Cardiac septum (tissue), 1 donor: ENCODE measurements at places on chromosomes 2 and 18.
A peak's percentile ranks its signal among the peaks of the same experiment; 100 is the strongest.

GRCh38 chr2:178271629-178272333 lies 77.5 kb downstream of the OSBPL6 start:
- DNase-seq: peak; percentile 83

- DNase-seq: no peak
These were observed 46.6 kb upstream of the CTLA4 start for GRCh38 chr2:203820969-203821368.

- DNase-seq: no peak
These were observed 32.4 kb upstream of the MRPL19 start for GRCh38 chr2:75614162-75614651.

DNA sequence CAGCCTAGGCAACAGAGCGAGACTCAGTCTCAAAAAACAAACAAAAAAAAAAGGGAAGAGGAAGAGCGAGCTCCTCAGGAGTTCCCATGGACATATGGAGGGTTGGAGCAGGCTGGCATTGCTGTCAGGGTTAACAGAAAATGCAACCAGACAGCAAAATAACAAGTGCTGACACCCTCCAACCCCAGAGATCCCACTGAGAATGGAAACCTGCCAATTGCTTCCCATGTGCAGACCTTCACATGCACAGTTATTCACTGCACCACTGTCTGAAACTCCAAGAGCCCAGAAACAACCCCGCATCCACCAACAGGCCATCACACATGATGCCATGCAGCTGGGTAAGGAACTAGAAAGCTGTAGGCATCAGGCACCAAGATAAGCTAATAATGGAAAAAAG lies 43.5 kb downstream of the TFCP2L1 start:
- DNase-seq: no peak

DNA sequence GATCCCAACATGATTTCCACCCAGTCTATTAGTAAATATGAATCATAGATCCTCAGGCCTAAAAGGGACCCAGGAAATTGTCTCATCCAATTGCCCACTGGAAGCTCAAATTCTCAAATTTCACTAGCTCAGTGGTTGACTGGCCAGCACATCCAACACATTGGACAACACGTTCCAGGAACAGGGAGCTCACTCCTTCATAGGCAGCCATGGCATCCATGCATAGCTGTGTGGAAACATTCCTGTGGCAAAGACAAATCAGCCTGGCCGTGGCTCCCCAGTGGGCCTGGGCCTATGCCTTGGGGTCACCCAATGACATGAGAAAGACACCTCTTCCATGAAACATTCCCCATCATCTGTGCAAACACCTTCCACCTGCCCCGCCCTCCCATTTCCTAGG lies 261.1 kb downstream of the ANAPC1 start:
- DNase-seq: no peak

GRCh38 chr2:189545418-189545817 lies 35.2 kb downstream of the SLC40A1 start:
- no peak for DNase-seq

DNA sequence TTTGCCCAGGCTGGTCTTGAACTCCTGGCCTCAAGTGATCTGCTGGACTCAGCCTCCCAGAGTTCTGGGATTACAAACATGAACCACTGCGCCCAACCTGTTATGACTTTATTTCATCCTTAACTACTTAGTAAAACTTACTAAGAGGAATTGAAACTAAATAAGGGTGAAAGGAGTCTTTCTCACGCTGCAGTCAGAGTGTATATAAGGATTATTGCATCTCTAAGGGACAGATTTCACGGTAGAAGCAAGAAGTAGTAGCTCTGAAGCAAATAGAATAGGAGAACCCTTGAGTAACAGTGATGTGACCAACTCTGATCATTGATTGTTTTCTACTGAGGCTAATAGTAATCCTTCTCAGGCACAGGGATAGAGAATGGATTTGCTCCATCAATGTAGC lies 960.1 kb downstream of the CPS1 start:
- DNase-seq: no peak

GRCh38 chr2:118675531-118675930 lies 171.9 kb downstream of the EN1 start:
- no peak for DNase-seq

- DNase-seq: no peak
These were observed 68.0 kb upstream of the PSME4 start for GRCh38 chr2:54038835-54039234.

GRCh38 chr2:84919885-84920580 lies 14.6 kb downstream of the TMSB10 start:
- no peak for DNase-seq

GRCh38 chr2:73343992-73344391 lies 41.6 kb upstream of the ALMS1 start:
- DNase-seq: no peak

DNA sequence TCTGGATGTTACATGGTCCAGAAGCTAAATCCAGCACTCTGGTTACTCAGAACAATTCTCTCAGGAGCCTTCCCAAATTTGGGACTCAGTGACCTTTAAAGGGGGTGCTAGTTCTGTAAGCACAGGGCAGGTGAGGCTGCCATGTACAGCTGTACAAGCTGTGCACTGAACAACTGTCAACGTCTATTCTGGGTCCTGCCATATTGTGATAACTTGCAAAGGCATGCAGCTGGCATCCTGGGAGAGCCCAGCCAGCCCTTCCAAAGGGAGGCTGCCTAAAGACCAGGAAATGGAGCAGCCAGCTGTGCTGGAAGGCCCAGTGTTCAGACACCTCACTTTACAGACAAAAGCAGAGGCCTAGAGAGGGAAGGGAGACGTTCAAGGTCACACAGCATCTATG lies 204.8 kb downstream of the KLHL29 start:
- peak; percentile 64 for DNase-seq

- DNase-seq: no peak
These were observed 131.7 kb upstream of the TNP1 start for GRCh38 chr2:216991563-216991962.

- no peak for DNase-seq
These were observed 136.4 kb downstream of the TPGS2 start for GRCh38 chr18:36692371-36692770.

GRCh38 chr2:200127848-200128247 lies 172.5 kb downstream of the MAIP1 start:
- no peak for DNase-seq

GRCh38 chr18:74286106-74286855 lies 5.5 kb downstream of the CYB5A start:
- no peak for DNase-seq

- no peak for DNase-seq
These were observed 129.9 kb downstream of the NCOA1 start for GRCh38 chr2:24620936-24621335.

DNA sequence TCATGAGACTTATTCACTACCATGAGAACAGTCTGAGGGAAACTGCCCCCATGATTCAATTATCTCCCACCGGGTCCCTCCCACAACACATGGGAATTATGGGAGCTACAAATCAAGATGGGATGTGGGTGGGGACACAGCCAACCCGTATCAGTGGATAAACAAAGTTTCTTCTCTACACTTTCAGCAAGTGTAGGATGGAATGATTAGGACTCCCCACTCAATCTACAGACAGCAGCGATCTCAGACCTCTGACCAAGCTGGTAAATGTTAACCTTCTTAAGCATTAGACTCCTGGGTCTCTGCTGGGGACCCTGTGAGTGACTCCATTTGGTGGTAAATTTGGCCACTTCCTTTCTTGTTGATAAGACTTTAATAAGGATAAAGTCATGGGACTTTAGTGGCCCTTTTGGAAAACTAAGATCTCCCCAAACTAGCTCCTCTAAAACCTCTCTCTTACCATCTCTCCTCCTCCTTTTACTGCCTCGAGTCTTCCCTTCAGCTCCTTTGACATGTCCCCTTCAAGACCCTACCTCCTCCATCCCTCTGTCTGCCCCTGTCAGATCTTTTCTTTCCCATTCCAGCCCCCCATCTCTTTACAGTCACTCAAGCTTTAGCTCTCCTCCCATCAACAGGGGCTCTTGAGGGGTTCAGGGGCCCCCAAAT lies 71.9 kb downstream of the MYL12B start:
- no peak for DNase-seq

- no peak for DNase-seq
These were observed 39.5 kb downstream of the CERS6 start for GRCh38 chr2:168495524-168495923.

GRCh38 chr2:149564097-149564496 lies 23.5 kb downstream of the MMADHC start:
- DNase-seq: no peak

DNA sequence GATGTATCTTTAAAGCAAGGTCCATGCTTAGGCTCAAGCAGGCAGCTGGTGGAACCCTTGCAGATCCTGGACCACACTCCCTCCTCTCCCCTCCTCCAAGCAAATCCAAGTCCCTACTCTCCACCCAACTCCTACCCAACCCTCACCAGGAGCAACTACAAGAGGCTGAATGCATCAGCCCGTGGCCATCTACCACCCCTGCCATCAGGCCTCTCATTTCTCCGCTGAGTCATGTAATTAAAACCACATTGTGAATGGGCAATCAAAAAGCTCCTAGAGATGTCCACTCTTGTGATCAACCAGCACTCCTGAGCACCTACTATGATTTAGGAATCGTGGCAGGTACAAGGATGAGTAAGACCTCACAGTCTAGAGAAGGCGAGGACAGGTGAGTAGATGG lies 142.2 kb upstream of the CAPN13 start:
- DNase-seq: no peak

DNA sequence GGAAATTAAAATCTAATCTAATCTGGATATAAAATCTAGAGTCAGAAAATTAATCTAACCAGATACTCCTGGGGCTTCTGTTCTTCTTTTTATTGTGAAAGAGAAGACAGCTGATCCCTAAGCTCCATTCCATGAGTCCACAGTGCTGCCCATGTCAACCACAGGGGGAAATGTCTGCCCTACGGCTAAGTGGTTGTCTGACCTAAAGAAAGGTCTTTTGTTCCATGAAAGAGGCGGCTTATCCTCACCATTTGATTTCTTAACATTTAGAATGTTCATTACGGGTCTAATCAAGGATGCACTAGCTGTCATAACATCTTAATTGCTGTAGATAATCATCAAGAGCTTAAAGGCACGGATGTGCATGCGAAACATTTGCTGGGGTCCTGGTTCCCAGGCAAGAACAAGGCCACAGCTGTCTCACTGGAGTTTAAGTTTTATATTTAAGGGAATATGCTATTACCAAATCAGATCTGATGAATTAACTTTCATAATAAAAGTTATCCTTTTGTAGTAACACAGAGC lies 162.6 kb downstream of the PAX3 start:
- no peak for DNase-seq

- no peak for DNase-seq
These were observed 179.7 kb upstream of the SH3BP4 start for GRCh38 chr2:234771980-234772732.

DNA sequence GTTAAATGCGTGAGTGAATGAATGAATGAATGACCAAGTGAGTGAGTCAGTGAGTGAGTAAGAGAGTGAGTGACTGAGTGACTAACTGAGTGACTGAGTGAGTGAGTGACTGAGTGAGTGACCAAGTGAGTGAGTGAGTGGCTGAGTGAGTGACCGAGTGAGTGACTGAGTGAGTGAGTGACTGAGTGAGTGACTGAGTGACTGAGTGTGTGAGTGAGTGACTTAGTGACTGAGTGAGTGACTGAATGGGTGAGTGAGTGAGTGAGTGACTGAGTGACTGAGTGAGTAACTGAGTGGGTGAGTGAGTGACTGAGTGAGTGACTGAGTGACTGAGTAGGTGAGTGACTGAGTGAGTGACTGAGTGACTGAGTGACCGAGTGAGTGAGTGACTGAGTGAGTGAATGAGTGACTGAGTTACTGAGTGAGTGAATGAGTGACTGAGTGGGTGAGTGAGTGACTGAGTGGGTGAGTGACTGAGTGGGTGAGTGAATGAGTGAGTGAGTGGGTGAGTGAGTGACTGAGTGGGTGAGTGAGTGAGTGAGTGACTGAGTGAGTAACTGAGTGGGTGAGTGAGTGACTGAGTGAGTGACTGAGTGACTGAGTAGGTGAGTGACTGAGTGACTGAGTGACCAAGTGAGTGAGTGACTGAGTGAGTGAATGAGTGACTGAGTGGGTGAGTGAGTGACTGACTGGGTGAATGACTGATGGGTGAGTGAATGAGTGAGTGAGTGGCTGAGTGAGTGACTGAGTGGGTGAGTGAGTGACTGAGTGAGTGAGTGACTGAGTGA lies 11.3 kb downstream of the MAL start:
- no peak for DNase-seq

- DNase-seq: no peak
These were observed 546.9 kb upstream of the PKDCC start for GRCh38 chr2:41500895-41501294.

GRCh38 chr2:231531883-231532755 lies 1.9 kb upstream of the NMUR1 start:
- DNase-seq: peak; percentile 55

- no peak for DNase-seq
These were observed 202.2 kb downstream of the RNF152 start for GRCh38 chr18:61690418-61691138.

GRCh38 chr18:55173291-55173690 lies 214.0 kb upstream of the CCDC68 start:
- DNase-seq: no peak

DNA sequence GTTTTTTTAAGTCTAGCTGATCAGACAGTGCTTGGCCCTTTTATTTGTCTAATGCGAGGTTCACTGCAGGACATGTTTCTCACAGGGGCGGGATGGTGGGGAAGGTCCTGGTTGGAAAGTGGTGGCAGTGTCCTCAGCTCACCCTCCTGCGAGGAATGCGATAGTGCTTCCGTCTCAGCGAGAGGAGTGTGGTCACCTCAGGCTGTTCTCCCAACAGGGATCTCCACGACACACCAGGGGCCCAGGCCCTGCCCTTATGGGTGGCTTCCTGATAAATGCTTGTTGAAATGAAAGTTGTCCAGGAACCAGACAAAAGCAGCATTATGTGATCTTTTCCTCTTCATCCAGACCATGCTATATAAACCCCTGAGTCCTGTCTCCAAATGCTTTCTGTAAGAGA lies 70.1 kb downstream of the BOLA3 start:
- DNase-seq: no peak

DNA sequence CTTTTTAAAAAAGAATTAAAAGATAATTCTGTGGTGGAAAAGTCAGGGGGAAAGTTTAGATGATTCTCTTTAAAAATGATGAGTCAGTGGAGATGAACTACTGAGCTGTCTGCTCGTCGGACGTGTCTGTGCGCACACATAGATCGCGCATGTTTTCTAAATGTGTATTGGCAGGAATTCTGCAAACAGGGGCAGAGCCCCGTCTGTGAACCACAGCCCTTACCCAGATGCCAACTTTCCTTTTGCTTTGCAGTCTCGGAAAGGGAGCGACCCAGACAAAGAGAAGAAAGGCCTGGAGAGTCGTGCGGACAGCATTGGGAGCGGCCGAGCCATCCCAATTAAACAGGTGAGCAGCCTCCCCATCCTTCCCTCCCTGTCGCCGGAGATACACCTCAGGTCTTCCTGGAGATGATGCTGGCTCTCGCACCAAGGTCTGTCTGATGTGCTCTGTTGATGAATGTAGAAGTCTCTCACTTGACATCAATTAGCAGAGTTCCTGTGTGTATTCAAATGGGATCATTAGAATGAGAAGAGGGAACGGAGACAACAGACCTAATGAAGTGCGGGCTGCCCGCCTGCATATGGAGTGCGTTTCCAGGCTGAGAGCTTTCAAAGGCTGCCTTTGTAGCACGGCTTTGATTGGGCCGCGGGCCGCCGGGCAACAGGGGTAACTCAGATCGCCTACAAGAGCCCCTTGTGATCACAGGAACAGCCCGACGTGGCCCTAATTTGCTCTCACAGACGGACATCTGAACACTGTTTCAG lies 313.3 kb downstream of the AGAP1 start:
- no peak for DNase-seq
